ENCODE measurements at places on chromosomes 2 and 18.

DNA sequence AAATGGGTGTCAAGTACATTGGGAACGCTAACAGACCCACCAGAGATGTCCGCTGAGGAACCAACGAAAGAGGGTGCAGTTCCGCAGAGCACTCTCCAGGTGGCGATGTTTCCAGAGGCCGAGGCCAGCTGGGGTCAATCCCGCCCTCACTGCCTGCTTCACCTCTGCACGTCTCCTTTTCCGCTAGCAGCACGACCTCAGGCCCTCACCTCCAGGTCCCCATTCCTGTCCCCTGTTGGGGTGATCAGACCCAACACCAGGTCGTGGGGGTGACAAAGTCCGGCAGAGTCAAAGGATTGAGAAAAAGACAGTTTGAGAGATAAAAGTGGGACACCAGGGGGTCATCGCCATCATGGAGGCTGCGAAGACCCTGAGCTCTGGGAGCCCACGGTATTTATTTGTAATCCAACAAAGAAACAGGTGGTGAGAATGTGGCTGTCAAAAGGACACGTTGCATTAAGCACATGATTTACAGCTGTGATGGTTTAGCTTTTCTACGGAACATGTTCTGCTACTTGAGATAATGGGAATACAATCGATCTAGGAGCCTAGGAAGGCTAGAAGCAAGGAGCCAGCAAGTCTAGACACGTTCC lies 27.3 kb downstream of the ZAP70 start:
- no peak for DNase-seq

- DNase-seq: no peak
Observed at GRCh38 chr2:172845028-172845630, 109.5 kb downstream of the RAPGEF4 start.

DNA sequence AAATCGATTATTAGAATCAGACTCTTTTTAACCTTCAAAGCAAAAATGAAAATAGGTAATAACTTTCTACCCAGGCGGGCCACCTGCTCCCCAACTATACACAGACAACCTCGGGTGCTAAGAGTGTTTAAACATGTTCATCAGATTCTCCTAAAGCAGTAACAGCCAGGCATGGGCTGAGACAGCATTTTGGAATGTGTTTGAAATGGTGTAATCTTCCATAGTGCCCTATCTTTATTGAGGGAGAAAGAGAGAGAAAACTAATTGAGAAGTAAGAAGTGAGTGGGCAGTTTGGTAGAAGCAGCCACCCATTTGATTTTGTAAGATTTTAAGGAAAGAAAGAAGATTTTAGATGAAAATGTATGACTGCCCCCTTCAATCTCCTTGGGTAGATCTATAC lies 196.1 kb upstream of the CTAGE1 start:
- DNase-seq: no peak

GRCh38 chr2:218472988-218473387 lies 54.1 kb downstream of the VIL1 start:
- no peak for DNase-seq

DNA sequence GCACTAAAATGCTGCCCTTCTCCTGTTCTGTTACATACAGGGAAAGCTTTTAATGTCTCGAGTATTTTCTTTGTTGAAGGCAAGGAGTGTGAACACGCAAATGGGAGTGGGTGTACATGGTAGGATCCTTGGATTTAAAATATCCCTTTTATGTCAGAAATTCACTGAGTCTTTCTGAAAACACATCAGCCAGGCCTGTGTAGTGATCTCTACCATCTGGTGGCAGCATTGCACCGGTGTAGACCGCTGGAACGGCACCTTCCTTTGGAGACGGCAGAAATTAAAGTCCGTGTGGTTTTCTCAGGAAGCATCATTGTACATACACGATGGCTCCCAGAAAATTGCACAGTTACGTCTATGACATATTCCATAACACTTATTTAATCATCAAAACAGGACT lies 515.8 kb downstream of the GALR1 start:
- DNase-seq: no peak

- DNase-seq: no peak
Observed at GRCh38 chr2:163682695-163683094, 53.1 kb downstream of the FIGN start.
